ENCODE measurements at places on chromosomes 6 and 20.

- no peak for DNase-seq
Observed at GRCh38 chr20:12152996-12153395, 235.3 kb downstream of the BTBD3 start.

- DNase-seq: peak; percentile 40
Observed at GRCh38 chr6:53547166-53547810, 2.4 kb upstream of the GCLC start.

DNA sequence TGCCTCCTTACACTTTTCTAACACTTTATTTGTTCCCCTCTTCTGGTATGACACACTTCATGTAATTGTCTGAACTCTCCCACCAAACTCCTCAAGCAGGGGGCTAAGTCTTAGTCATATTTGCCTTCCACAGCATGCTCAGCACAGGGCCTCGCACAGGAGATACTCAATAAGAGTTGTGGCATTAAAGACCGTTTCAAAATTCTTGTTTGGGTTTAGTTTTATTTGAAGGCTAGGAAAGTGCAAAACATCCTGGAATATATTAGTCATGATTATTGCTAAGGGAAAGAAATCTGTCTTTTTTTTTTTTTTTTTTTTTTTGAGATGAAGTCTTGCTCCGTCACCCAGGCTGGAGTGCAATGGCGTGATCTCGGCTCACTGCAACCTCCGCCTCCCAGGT is 137.6 kb upstream of the ECI2 start:
- no peak for DNase-seq

GRCh38 chr6:112258642-112259336 is 4.4 kb upstream of the LAMA4 start:
- DNase-seq: no peak

DNA sequence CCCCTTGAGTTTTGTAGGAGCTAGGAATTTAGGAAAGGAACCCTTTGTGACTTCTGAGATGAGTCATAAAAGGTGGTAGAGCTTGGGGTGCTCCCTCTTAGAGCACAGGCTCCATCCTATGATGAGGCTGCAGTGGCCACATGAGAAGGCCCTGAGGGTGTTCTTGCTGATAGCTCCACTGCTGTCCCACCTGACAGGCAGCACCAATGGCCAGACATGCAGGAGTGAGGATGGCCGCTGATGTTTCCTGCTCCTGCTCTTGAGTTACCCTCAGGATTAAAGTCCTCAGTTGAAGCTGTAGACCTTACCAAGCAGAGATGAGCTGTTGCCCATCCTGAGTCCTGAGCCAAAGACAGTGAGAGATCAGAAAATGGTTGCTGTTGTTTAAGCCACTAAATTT is 512.1 kb downstream of the CDH26 start:
- DNase-seq: no peak

GRCh38 chr20:5090191-5090590 is 29.6 kb downstream of the PCNA start:
- DNase-seq: no peak

DNA sequence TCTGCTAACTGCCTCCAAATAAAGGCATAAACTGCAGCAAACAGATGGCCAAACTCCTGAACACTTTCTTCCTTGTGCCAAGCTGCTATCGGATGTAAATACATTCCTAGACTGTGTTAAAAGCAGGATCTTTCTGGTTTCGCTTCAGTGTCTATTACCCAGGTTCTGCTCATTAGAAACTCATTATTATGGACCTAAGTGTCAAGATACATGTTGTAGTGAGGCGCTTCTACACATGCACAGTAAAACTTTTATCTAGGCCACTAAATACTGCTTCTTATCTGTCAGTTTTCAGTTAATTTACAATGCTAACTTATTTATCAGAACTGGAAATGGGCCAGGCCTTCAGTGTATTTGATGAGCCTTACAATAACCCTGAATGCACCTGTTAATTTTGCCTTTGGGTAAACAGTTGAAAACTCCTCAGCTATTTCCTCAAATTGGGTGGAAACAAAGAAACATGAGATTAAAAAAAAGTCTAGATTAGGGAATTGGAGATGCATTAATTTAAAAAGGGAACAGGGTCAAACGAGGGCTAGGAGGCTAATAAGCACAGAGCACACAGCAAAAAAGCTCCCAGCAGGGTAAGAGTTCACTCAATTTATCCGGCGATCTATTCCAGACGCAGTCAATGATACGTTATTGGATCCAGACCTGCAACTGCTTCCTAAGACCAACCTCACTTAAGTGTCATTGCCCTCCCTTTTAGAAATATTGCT is 240.6 kb downstream of the FOXC1 start:
- DNase-seq: no peak

DNA sequence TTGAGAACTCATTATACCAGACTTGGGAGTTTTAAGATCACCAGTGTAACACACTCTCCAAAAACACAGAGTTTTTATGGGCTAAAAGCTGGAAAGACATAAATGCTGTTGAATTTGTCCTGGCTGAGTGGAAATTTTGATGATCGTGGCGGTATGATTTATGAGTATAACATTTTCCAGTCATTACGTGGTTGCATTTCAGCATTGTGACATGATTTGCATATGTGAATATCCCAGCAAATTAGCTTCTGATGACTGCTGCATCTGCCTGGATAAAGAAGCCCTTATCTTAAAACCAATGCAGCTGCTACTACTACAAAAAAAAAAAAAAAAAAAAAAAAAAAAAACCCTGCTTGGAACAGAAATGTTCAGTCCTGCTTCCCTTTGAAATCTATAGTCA is 850.9 kb downstream of the TFAP2A start:
- no peak for DNase-seq

DNA sequence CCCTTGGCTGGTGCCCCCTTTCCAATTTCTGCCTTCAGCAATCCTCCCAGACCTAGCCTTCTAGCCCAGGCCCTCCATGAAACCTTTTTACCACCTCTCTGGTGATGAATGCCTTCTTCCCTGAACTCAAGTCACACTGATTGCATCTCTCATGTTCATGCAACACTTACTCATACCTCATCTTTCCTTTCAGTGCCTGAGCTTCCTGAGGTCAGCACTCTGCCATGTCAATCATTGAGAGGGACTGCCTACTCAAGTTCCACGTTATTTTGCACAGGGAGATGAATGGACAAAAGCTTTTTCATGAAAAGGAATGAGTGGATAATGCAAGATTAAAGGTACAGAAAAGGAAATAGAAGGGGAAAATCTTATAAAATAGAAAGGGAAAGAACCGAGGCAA is 60.1 kb upstream of the PLEKHG1 start:
- no peak for DNase-seq

DNA sequence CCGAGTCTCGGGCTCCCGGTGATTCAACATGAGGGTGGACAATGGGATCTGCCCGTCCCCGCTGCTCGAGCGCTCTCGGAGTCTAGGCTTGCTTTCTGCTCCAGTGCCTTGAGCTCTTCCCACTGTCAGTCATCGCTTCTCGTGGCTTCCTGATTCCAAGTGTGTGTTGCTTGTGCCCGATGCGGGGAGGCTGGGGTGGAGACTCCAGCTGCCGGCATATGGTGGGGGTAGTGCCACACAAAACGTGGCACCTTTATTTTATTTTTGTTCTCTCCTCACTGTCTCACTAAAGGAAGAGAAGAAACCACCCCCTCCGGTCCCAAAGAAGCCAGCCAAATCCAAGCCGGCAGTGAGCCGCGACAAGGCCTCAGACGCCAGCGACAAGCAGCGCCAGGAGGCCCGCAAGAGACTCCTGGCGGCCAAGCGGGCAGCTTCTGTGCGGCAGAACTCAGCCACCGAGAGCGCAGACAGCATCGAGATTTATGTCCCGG is 14.8 kb upstream of the MYL9 start:
- DNase-seq: no peak

DNA sequence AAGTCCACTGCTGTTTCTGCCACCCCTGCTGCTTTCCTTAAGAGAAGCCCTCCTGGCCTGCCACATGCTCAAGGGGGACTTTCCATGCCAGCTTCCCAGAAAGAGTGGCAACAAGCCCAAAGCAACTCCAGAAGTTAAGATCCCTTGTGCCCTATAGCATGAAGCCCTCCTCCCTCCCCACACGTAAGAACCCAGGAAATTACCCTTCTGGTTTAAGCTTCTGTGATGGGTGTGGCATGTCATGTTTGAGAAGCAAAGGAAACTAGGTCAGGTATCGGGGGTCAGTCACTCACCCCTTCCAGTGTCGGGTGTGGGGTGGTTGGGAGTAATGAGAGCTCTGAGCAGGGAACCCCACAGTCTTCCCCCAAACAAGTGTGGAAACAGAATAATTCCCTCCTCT is 196.1 kb downstream of the LRFN2 start:
- DNase-seq: no peak

GRCh38 chr6:1182722-1183521 is 129.0 kb upstream of the FOXQ1 start:
- no peak for DNase-seq

DNA sequence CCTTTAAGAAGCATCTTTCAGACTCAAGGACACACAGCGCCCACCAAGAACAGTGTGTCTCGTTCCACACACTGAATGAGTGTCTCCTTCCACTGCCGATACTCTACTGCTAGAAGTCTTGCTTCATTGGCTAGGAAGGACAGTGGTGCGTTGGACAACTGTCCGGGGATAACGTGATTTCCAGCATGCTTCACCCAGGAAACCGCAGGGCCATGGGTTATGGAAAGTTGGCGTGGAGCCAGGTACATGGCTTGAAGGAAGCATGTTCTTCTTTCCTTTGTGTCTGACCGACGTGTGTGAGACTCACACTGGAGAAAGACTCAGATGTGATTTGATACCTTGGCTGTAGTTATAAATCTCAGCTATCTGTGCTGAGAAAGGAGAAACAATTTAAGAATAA is 73.2 kb downstream of the SMOC2 start:
- DNase-seq: no peak

GRCh38 chr6:80789912-80790570 is 683.6 kb downstream of the BCKDHB start:
- DNase-seq: no peak

- no peak for DNase-seq
Observed at GRCh38 chr20:33391722-33392415, 9.4 kb downstream of the CDK5RAP1 start.

GRCh38 chr6:96562886-96563285 is at the start of gene FHL5:
Gene FHL5, plus strand, starts transcription at chr6:96563128. Its CDS starts 40,486 bp downstream, at chr6:96603614.
- DNase-seq: no peak

GRCh38 chr6:49072146-49072545 is 390.9 kb downstream of the MMUT start:
- DNase-seq: no peak

- no peak for DNase-seq
Observed at GRCh38 chr6:147903931-147904330, 395.4 kb downstream of the SAMD5 start.

DNA sequence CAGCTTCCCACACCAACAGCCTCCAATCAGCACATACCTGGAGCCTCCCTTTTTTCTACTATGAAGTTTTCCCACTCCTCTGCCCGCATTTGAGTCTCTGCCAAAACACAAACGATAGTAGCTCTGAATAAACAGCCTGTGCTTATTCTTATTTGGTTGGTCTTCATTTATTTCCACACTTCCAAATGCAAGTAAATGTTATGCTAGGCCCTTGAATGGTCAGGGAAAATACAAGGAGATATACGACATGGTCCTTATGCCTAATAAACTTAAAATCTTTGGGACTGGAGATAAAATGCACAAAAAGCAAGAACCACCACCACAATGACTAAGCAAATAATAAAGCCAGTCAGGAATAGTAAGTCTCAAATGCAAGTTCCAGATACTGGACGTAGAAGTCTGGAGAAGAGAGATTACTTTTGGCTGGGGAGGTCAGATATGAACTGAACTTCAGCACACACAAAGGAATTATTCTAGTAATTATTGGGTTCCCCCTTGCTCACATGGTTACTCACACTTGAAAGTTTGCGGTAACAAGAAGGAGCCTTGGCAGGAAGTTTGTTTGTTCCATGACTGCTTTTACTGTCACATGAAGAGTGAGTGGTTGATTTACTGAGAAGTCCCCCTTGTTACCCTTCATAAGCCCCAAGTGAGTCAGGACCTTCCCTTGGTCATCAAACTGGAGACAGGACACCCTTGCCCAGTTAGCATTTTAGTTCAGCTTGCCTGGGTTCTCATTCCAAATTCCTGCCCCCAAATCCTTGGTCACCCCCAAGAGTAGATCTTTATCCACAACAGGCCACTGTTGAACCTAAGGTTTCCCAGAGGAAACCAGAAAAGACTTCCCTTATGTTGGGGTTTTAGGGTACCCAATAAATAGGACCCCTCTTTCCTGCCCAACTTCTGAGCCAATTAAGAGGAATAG is 511.2 kb upstream of the JARID2 start:
- no peak for DNase-seq

DNA sequence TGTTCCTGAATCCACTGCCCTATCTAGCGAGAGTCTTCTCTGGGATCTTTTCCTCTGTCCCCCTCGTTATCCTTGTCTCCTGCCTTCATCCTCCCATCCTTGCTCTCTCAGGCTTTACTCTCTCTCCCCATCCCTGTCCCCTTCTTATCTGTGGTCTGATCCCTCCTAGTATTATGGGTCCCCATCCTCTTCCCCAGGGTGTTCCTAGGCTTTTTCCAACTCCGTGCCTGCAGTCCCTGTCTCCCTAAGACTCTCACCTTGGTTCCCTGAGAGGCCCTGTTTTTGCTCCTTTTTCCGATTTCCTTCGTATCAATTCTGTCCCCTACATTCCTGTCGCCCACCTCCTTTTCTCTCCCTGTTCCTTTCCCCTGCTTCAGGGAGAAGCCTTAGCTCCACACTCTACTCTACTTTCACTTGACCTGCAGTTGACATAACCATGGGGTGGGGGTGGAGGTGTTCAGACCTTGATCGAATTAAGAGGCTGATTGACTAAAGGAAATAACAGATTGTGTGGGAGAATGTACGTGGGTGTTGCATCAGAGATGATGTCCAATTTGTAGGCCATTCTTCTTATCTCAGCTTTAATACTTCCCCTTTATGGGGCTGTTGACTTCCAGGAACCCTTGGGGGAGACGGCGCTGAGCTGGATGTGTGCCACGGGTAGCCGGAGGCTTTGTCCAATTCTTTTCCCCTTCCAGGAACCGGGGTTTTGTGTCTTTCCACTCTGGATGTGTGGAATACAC is 905 bp downstream of the PPARD start:
- DNase-seq: no peak

- DNase-seq: no peak
Observed at GRCh38 chr20:59948212-59948611, 8.0 kb downstream of the FAM217B start.

GRCh38 chr6:149028767-149029405 is 282.1 kb downstream of the UST start:
- DNase-seq: peak; percentile 89

GRCh38 chr6:167485186-167485978 is 160.5 kb downstream of the TTLL2 start:
- peak; percentile 26 for DNase-seq

All from NCI-H1092 treated with DMSO at 0.1 percent for 48 hours (cell line).